Hematopoietic multipotent progenitor cell treated with erythropoietin and hydrocortisone succinate and interleukin-3 and kit ligand, for 4 days (in vitro differentiated cells): ENCODE measurements at places on chromosomes 6 and 20.
A peak's percentile ranks its signal among the peaks of the same experiment; 100 is the strongest.

DNA sequence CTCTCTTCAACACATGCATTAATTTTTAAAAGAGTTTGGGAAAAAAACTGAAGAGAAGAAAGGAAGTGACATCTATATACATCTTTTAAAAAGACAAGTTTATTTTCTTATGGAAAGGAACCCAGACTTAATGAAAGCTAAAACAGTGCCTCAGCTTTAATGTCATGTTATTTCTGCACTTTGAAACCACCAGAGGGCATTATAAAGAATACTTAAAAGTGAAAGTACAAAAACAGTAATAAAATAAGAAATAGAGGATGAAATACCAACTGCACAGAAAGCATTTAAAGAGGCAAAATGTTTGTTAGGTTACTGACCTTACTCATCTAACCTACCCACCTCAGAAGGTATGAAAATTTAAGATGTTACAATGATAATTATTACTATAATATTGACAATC, 98.8 kb downstream of the HUS1B start:
- DNase-seq: peak; percentile 36

- DNase-seq: no peak
These were observed 97.1 kb upstream of the EPHA7 start for GRCh38 chr6:93516441-93516840.

DNA sequence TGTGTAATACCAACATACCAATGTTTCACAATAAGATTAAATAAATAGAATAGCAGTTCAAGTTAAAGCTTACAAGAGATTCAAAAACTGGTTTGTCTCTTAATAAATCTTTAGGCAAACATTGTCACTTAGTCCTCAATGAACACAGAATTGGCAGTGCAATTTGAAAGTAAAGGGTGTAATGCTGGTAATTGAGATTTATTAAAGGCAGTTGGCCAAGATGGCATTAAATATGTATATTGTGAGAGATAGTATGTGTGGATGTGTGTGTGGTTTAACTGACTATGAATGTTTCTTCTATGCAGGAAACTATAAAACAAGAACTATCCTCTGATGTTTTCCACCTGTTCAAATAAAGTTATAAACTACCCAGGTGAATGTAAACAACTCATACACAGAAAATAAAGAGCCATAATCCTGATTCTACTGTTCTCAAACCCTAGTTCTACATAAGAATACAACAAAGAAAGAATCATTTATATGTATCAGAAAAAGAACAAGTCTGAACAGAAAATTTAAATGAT, 267.9 kb upstream of the PTCHD4 start:
- DNase-seq: no peak

DNA sequence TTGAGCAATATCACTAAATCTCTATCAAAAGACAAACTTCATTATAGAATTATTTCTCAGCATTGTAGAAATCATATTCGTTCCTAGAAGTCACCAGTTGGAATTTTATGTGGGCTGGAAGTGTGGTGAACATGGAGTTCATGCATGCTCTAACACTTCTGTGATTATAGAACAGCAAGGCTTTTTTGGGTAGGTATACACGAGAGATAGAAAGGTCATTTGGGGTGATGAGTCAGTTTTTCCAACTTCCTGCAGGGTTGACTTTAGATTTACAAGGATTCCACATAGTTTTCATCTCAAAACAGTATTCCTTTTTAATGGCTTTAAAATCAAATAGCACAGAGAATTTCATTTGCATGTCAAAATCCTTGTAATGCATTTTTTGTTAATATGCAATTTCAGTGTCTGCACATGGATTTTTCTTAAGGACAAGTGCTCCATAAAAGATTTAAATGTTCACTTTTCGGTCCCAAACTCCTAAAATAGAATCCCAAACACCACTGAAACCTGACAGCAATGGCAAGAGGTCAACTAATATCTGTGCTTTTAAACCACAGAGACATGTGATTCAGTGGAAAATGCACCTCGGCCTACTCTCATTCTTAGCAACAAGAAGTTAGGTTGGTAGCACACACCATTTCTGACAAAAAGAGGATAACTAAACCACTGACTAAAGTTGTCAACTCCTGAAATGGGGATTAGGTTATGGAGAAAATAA, 211.0 kb downstream of the MOXD1 start:
- DNase-seq: no peak

DNA sequence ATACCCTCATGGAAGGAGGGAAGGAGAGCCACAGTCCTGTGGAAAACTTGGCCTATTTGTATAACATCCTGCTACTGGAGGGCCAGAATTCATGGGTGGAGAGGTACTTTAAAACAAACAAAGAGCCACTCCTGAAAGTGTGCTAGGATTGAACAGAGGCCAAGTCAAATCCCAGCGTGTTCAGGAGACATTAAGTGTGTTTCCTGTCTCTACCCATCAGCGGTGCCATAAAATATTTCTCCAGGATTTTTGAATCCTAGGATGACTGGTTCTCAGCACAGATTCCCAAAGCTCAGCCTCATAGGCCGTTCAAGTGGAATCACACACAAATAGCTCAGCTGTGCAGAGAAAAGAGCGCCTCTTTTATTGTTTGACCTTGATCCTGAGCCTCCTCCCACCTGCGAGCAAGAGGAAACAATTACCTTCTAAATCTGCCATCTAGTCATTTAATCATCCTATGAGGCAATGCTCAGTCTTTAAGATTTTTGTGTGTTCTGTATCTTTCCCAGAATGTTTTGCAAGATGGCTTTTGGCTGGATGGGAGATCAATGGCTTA, 31.8 kb upstream of the RALGAPA2 start:
- no peak for DNase-seq

DNA sequence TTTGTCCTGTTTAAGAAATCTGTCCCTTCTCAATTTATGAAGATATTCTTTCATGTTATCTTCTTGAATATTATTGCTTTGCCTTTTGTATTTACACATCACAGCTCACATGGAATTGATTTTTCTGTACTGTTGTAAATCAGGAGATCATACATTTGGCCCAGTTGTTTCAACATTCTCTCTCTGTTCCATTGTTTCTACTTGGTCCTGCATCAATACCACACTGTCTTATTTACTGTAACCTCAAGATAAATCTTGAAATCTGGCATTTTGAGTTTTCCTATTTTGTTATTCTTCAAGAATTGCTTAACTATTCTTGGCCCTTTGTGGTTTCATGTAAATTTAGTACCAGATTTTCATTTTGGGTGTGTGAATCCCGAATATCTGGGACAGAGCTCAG, 121.7 kb upstream of the CCN2 start:
- DNase-seq: no peak
